HFFc6 (cell line): ENCODE measurements at places on chromosomes 6 and 20.

DNA sequence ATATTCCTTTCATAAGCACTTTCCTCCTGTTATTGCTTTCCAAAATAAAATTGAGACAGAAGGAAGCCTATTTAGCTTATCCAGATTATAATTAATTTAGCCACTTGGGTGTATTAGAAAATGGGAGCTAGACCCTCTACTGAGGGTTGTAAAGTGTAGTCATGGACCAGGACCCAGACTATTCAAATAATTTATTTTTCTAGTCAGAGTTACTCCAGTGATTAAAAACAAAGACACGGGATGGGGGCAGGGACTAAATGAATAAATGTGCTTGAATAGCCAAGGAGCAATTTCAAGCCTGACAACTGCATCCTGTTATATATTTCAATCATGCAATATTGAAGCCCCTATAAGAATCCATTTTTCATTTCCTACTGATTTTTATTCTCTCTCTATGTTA is 41.6 kb downstream of the KLHL32 start:
- DNase-seq: no peak

DNA sequence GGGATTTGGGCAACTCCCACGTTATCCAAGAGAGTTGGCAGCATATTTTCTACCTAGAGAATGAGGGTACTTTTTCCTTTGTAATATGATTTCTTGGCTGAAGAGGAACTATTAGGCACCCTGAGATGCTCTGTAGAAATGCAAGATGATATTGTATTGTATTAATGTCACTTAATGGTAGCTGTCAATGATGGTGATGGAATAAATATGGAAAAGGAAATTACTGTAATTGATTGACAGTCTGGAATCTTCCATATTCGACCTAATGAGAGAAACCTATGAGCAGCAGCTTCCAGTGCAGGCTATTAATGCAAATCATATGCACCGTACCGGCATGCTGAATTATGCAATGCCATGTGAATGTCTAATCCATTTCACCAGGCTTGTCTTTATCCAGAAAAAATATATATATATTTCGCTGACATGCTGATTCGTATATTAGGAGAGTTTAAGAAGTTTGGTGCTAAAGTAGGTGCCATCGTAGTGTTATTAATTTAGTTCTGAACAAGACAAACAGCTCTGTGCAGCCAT is 494.2 kb upstream of the JARID2 start:
- no peak for DNase-seq

GRCh38 chr20:51953731-51954340 is 151.5 kb upstream of the SALL4 start:
- no peak for DNase-seq

DNA sequence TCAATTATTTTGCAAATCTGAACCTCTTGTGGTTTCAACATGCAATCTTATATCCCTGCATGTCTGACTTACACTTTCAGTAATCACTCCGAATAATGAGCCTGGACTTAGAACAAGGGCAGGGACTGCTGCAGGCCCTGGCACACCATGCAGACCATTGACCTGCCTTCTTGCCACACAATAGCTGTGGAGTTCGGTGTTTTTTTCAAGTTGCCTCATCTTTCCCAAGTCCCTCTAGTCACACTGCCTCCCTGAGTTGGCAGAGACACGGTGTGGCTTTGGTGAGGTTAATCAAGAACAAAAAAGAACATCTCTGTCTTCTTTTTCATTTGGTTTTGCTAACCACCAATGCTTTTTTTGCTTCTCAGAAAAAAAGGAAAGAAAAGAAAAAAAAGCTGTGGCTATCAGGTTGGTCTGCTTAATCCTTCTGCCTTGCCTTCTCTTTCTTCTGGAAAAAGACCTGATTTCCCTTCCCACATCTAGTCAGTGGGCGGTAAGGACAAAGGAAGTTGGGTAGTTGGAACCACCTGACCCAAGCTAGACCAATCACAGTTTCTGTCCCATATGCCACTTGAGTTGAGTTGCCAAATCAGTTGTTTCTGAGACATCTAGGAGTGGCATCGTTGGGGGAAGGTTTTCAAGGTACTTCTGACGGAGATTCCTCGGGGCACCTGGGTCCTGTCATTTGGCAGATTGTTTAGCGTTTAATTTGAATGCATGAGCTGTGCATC is 55.9 kb upstream of the TASP1 start:
- no peak for DNase-seq

DNA sequence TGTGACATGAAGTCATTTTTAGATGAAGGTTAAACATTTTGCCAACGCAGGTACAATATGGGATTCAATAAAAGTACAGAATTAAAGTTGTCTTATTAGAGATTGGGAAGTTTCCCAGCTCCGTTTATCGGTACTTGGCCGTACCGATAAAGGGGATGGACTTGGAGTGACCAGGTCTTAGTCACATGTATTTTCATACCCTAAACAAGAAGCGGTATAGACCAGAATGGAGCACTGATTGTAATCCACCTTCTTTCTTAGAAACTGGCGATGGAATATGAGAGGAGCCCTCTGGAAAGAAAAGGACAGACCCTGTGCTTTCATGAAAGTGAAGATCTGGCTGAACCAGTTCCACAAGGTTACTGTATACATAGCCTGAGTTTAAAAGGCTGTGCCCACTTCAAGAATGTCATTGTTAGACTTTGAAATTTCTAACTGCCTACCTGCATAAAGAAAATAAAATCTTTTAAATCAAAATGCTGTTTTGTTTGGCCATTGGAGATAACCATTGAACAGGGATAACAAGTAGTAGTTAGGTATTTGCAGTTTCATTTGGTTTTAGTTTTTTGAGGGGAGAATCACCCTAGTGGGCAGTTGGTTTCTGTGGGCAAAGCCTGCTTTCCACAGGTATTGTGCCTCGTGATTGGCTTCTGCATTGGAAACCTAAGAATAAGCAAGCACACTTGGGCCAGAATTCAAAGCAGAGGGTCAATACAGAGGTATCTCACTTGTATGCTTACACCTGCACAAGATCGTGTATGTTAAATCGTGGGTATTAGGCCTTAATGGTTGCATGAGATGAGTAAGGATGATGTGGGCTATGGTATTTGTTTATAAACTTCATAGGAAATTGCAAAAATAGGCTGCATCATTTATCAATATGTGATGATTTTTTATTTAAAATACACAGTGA is 11.2 kb upstream of the ZNFX1 start:
- DNase-seq: no peak

- DNase-seq: no peak
These were observed 228.1 kb upstream of the RAB32 start for GRCh38 chr6:146315381-146316174.

GRCh38 chr6:18510644-18511033 is 123.5 kb downstream of the RNF144B start:
- DNase-seq: no peak

DNA sequence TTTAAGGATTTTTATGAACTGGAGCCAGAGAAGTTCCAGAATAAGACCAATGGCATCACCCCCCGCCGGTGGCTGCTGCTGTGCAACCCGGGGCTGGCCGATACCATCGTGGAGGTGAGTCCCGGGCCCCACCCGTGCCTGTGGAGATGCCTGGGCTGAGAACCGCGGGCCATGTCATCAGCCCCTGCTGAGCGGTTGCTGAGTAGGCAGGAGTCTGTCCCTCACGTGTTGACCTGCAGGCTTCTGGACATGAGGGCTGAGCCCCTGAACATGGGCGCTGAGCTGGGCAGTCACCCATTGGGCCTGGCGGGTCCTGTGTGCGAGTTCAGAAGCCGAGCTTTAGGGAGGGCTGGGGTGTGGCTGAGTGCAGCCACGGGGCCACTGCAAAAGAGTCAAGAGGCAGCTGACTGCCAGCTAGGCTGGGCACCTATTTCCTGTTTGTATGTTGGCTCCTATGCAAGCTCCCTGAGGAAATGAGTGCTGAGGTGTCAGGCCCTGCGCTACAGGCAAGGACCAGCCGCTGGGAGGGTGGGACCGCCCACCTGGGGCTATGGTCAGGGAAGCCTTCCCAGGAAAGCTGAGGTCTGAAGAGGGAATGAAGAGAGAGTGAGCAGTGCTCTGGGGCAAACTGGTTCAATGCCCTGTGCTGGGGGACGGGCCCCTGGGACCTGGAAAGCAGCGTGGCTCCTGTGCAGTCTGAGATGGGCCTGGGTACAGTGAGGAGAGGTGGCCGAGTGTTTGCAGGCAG is 34.3 kb downstream of the PYGB start:
- DNase-seq: no peak

- DNase-seq: no peak
These were observed at the start of gene LY86 for GRCh38 chr6:6588064-6588923. Gene LY86 (plus strand): TSS chr6:6588720. CDS start chr6:6588735, 15 bp downstream.

GRCh38 chr6:41786451-41787218 is 859 bp upstream of the TOMM6 start:
- peak; percentile 59 for DNase-seq

GRCh38 chr6:12294851-12295536 is 4.8 kb downstream of the EDN1 start:
- DNase-seq: no peak

- peak; percentile 87 for DNase-seq
These were observed 291.8 kb downstream of the FOXC1 start for GRCh38 chr6:1901556-1901955.
